ENCODE measurements at places on chromosomes 11 and 22.
A peak's percentile ranks its signal among the peaks of the same experiment; 100 is the strongest.

GRCh38 chr11:11622340-11622706 lies 518 bp upstream of the GALNT18 start:
- no peak for DNase-seq

DNA sequence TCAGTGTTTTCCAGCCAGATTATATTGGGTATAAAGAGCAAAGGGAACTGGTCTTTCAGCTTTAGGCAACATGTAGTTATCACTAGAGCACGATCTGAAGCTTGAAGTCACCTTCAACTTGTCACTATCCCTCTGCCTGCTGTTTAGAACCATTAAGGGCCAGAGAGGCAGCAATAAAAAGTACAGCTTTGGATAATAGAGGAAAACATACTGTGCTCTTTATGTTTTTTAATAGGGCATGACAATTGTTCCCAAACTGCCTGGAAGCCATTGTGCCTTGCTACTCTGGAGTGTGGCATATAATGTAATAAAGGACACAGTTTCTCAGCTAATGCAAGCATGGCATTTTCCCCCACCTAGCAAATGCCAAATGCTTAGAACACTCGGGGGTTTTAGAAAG lies 1912.0 kb upstream of the RAG2 start:
- no peak for DNase-seq

DNA sequence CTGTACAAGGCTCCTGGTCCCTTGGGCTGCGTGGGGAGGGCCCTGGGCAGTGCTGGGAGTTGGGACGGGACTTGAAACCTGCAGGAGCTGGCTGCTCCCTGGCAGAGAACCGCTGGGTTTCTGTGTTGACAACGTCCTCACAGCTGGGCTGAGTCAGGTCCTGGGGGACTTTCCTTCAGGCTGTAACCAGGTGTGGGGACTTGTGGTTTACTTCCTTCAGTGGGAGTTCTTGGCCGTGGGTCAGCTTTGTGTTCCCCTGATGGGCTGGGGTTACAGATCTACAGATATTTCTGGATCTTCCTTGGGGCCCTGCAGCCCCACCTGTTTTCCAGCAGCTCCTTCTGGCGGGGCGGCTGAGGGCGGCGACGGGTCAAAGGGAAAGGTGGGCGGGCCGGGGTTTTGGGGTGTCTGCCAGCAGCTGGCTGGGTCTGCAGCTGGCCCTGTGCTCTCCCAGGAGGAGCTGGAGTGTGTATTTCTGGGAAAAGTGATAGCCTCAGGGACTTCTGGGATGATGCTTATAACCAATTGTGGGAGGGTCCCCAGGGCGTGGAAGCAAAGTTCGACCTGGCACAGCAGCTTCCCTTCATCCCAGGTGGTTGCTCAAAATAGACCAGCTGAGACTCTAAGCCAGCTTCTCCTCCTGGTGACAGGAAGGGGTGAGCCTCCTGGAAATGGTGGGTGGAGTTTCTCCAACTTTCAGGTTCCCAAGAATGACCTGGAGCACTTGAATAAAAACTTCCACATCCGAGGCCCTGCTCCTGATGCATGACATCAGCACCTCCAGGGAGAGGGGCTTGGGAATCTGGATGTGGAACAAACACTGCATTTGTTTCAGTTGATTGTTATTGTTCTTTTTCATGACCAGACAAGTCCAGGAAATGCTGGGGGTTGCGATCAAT lies 19.1 kb downstream of the ST14 start:
- DNase-seq = no peak

DNA sequence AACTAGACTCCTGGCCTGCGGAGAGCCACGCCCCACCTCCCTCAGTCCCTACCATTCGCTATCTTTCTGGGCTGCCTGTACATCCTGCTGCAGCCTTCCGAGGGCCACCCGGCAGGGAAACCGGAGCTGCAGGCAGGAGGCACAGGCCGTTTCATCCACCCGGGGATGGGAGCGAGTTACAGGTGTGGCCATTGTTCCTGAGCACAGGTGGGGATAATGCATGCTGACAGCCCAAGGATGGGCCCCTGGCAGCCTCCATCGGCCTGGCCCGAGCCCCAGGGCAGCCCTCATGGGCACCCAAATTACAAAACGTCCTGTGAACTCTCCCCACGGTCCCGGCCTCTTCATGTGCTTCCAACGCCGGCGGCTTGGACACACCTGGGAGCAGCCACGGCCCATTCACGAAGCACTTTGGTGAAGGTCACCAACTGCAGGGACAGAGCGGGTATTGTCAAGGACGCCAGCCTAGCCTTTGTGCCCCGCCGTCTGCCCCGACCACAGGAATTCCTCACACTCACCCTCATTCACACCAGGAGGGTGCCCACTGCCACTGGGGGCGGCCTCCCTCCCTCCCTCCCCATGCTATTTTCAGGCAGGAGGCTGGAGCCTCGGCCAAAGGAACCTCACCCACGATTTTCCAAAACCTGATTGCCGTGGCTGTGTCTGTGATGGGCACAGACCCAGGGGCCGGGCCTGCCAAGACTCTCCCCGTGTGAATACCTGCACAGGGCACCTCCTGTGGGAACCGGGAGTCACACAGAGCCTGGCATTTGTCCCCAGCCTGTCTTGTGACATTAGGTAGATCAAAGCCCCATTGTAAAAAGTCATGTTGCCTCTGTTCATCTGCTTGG lies 42.1 kb upstream of the MYEOV start:
- no peak for DNase-seq

- DNase-seq = no peak
Measured at GRCh38 chr11:83174008-83174407, 17.1 kb downstream of the PCF11 start.

DNA sequence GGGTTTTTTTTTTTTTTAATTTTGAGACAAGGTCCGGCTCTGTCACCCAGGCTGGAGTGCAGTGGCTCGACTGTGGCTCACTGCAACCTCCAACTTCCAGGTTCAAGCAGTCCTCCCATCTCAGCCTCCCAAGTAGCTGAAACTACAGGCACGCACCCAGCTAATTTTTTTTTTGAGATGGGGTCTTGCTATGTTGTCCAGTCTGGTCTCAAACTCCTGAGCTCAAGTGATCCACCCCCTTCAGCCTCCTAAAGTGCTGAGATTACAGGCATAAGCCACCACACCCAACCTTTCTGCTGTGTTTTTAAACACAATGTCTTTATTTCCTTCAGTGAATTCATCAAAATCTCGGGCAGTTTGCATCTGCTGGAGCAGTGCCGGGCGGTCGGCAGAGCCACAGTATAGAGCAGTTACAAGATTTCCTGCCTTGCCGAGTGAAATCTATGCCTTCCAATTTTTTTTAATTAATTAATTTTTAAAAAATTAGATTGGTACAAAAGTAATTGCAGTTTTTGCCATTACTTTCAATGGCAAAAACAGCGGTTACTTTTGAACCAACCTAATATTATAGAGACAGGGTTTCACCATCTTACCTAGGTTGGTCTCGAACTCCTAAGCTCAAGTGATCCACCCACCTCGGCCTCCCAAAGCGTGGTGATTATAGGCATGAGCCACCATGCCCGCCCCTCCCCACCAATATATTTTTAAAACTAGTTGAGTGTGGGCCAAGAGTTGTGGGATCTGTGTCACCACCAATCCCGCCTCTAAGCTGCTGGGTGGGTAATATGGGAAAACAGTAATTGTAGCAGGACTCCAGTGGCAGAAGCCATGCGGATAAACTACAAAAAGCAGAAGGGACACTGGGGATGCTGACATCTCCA lies 2.7 kb upstream of the ACY3 start:
- DNase-seq = no peak

DNA sequence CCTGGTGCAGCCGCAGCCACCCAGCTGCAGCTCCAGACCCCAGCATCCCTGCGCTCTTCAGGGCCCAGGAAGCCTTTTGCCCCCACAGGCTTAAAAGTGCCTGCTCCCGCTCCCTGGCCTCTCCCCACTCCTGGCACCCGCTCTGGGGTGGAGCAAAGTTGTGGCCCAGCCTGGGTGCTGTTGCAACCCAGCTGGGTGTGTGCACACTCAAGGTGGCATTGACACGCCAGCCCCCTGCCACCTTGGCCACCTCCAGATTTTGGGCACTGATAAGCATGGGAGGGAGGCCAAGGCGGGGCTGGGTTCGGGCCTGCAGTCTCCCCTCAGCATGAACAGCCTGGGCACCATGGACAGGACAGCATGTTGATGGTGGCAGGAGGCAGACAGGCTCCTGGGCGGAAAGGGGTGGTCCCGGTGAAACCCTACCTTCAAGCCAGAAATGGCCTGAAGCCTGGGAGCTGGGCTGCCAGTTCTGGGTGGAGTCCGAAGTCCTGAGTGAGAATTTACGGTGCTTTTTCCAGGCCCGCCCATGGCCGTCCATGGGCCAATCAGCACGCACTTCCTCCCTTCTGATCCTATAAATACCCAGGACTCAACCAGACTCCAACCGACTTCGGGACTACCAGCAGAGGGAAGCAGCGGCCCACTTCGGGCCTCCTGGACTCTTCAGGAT lies 23.6 kb upstream of the RNASEH2C start:
- peak; percentile 26 for DNase-seq

GRCh38 chr22:23387827-23388516 lies 192.1 kb downstream of the IGLL1 start:
- no peak for DNase-seq

DNA sequence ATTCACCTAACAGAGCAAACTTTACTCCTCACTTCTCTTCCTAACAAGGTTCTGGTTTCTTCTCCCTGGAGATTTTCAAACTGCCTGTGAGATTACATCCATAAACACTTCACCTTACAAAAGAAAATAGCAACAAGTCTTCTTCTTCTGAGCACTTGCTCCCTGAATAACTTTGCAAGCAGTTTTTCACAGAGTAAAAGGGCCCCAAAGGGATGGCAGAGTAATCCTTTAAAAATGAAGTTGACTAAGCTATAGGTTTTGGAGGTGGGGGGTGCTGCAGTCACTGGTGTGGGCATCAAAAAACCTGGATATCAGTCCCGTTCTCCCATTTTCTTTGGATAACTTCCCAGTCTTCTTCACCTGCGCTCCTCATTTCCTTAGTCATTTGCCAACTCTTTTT lies 484.9 kb downstream of the MIAT start:
- DNase-seq = no peak

- DNase-seq = no peak
Measured at GRCh38 chr11:33564856-33565453, 135.7 kb downstream of the C11orf91 start.

DNA sequence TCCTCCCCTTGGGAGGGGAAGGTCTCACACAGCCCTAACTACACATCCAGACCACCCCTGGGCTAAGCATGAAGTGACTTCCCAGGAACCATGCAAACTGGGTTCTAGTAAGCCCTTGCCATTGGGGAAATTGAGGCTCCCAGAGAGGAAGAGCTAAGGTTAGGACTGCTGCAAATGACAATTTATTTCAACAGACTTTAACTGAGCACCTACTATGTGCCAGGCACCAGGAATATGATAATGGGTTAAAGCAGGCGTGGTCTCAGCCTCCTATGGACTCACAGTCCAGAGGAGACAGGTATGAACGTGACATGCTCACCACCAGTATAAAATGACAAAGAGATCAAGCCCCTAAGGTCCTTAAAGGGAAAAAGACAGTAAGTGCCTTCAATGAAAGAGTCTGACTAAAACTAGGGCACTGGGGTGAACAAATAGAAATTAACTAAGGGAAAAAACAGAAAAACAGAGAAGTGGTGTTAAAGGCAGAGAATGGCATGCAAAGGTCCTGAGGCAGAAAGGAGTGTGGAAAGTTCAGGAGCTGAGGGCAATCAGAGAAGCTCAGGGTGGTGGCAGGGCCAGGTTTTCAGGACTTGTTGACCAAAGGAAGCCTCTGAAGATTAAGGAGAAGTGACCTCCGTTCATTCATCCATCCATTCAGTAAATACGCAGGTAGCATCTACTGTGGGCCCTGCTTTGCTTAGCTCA lies 14.4 kb upstream of the MN1 start:
- no peak for DNase-seq

DNA sequence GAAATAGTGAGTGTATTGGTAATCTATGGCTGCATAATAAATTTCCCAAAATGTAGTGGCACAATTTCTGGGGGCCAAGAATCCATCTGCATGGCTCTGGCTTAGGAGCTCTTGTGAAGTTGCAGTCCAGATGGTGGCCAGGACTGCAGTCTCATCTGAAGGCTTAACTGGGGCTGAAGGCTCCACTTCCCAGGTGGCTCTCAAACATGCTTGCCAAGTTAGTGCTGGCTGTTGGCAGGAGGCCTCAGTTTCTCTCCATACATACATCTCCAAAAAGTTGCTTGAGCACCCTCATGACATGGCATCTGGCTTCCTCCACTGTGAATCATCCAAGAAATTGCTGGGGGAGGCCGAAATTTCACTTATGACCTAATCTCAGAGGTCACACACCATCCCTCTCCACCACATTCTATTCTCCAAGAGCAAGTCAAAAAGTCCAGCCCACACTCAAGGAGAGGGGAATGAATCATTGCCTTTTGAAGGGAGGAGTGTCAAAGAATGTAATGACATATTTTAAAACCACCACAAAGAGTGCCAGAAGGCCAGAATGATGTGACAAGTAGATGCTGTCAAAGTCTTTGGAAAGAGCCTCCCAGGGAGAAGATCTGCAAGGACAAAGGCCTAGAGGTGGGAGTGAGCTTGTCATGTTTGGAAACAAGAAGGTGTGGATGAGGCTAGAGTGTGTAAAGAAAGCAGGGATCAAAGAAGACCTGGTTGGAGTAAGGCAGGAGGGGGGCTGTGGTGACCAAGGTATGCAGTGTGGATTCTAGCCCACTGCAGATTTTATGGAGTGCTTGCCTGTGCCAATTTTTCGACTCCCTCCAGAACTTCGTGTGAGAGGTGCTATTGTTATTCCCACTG lies 566.2 kb downstream of the MIAT start:
- DNase-seq = peak; percentile 89

- no peak for DNase-seq
Measured at GRCh38 chr11:111416231-111416960, 37.3 kb upstream of the POU2AF1 start.

- no peak for DNase-seq
Measured at GRCh38 chr22:40009292-40009774, 14.6 kb downstream of the FAM83F start.

DNA sequence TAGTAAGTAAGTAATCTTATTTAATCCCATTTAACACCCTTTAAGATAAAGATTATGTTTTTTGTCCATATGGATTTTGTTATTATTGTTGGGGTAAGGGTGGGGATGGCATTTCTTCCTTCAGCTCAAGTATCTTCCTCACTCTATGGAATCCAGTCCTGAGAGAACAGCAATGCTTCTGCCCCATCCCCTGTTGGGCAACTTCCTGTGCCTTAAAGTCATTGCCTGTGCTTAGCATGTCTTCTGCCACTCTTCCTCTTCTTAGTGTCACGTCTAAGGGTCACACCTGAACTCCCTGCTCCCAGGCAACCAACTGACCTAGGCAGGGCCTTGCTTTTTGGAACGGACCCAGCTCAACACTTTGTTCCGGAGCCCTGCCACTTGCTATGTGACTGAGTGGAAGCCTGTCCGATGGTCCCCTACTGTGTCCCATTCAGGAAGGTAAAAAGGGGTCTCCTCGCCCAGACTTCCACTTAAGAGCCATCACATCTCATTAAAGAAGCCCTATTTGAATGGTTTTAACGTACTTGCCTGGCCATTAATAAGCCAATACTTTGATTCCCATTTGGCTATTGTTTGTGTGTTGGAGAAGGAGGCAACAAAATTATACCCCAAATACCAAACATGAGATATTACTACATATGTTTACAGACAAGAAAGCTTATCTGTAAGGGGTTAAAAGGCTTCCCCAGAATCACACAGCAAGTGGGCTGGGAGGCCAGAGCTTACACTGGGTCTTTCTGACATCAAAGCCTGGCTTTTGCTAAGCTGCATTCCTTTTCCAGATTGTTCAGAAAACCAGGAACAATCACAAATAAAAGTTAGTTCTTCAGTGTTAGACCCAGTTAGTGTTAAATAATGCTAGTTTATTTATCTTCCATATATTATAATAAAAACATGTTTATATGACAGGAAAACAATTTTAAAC lies 59.2 kb downstream of the RAB38 start:
- DNase-seq = no peak

Measured in AG08395 (cell line).